ENCODE measurements at places on chromosomes 4 and X. TPM values are rescaled to one million over a fixed set of nuclear protein-coding genes. Genes with fewer than 3 reads are reported as not detected.

DNA sequence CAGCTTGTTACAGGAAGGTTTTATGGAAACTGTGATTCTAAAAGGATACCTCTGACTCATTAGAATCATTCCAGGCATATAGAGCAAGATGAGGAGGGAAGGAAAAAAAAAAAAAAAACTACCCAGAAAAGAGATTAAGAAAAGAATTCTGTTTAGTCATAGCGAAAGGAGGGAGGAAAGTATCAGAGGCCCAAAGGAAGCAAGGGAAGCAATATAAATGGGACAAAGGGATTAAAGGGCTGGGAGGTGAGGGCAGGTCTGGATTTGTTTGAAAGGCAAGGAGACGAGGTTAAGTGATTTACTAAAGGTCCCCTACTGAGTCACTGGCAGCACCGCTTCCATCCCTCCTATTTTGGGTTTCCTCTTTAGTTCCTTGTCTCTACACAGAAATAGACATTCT is 88.6 kb upstream of the IL1RAPL1 start:
- peak; percentile 58 for DNase-seq

DNA sequence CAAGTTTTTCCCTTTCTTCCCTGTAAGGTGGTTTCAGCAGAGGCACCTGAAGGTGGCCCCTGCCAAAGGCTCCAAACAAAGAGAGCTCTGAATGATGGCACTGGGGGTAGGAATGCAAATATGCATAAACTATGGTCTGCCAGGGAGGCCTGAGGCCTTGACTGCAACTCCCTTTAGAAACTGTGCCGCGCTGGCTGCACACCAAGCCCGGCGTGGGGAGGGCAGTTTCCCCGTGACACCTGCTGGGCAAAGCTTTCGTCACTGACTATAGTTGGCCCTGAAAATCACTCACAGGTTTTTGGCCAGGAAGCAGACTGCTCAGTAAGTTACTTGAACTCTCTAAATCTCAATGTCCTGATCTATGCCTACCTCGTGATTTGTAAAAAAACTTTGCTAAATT is 97.8 kb upstream of the ATOH1 start:
- no peak for DNase-seq

DNA sequence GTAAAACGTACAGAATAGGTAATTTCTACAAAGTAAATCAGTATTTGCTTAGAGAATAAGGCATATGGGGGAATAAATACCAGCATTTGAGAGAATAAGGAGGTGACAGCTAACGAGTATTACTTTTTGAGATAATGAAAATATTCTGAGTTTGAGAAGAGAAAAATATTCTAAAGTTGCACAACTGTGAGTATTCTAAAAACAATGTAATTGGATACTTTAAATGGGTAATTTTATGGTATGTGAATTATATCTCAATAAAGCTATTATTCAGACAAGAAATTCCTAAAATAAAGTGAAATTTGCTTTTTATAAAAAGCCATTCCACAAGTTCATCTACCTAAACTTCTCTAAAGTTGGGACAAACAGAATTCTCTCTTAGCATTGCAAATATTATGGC is 62.6 kb downstream of the PDGFC start:
- no peak for DNase-seq

GRCh38 chr4:11831739-11832138 is 403.0 kb upstream of the HS3ST1 start:
- no peak for DNase-seq

DNA sequence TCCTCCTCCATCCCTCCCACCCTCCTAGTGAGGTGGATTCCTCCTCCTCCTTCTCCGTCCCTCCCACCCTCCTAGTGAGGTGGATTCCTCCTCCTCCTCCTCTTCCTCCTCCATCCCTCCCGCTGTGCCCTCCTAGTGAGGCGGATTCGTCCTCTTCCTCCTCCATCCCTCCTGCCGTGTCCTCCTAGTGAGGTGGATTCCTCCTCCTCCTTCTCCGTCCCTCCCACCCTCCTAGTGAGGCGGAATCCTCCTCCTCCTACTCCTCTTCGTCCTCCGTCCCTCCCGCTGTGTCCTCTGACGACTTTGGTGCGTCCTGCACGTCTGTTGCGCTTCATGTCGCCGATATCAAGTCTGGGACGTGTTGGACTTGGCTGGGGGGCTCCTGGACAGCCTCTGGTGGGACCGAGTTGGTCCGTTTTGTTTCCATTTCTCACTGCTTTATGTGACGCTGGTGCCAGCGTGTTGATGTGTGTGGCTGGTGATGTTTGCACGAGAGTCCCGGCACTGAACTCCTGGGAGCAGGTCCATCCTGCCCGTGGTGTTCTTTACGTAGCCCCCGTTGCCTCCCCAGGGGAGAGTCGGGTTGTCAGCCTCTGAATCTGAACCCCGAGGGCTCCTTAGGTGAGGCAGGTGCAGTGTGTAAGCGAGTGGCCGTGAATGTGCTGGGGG is 5.4 kb downstream of the AKAP17A start:
- no peak for DNase-seq

DNA sequence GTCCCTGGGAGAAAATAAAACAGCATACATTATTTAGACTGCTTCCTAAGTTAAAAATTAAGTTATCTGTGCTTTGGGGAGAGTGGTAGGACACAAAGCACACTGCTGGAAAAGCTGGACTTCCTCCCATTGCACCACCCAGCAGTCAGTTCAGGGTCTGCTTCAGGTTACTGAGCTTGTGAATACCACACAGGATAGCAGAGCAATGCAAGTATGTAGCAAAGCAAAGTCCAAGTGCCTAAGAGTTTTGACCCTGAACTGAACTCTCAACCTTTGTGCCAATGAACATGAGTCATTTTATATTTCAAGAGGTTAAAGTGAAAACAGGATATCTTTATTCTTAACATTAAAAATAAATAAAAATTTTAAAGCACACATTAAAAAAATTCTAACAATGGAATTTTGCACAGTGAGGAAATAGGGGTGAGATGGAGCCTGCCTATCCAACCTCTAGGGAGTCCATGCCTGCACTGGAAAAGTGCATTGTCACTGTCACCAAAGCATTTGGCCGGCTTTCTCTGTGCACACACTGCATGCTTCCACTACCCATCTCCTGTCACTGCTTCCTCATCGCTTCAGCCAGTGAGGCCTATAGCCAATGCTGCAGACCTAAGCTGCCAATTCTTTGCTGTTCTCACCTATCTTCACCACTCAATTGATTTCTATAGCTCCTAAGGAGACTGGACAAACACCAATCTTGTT is 50.9 kb downstream of the ABCG2 start:
- DNase-seq, result no peak

GRCh38 chrX:85244450-85245211 is 840 bp downstream of the ZNF711 start:
- DNase-seq, result peak; percentile 2

DNA sequence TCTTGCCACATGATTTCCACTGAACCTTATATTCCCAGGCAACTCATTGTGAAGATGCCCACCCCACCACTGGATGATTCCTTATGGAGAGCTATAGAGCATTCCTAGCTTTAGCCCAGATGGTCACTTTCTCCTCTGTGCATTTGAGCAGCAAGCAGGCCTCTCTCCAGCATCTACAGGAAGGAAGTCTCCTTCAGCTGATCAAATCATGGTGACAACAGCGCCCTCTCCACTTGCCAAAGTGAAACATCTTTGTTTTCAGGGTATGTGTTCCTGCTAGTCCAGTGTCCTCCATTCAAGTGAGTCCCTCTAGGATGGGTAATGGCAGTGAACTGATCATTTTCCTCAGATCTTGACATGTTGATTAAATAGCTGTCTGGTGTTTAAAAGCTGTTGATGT is 10.9 kb upstream of the SYTL5 start:
- no peak for DNase-seq

DNA sequence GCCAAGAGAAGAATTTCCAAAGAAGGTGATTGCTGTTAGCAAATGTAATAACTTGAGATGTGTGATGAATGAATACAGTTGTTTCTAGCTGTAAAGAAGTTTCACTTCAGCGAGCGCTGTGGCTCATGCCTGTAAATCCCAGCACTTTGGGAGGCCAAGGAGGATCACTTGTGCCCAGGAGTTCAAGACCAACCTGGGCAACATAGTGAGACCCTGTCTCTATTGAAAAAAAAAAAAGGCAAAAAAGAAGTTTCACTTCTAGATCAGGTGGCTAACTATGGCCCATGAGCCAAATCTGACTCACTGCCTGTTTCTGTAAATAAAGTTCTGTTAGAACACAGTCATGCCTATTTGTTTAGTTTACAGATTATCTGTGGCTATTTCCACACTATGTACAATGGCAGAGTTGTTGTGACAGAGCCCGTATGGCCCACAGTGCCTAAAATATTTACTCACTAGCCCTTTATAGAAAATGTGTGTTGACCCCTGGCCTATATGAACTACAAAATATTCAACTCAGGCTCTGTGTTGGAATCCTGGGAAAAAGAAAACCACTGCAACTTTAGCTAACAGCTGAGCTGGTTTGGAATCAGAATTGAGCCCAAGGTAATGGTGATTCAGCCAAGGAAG is 54.1 kb upstream of the PRPS1 start:
- DNase-seq, result peak; percentile 73

- DNase-seq, result no peak
These were observed at the start of gene RXFP1 for GRCh38 chr4:158521484-158522088. RXFP1 (plus strand) TSS chr4:158521882; CDS start chr4:158521977, 95 bp downstream.

- no peak for DNase-seq
These were observed 7.7 kb downstream of the FHL1 start for GRCh38 chrX:136154998-136155397.

- peak; percentile 66 for DNase-seq
These were observed 30.3 kb upstream of the GLRB start for GRCh38 chr4:157045507-157046127.

GRCh38 chrX:39222346-39223113 is 421.3 kb downstream of the MID1IP1 start:
- DNase-seq, result peak; percentile 10

- DNase-seq, result no peak
These were observed 55.3 kb downstream of the GPR143 start for GRCh38 chrX:9710332-9710731.

- no peak for DNase-seq
These were observed 61.7 kb downstream of the ADRA2C start for GRCh38 chr4:3827616-3828492.

- no peak for DNase-seq
These were observed 35.4 kb upstream of the SPON2 start for GRCh38 chr4:1207603-1208265.

- DNase-seq, result no peak
These were observed 50.7 kb downstream of the MRPL1 start for GRCh38 chr4:77913348-77913747.

GRCh38 chr4:186676531-186677161 is 47.0 kb downstream of the FAT1 start:
- DNase-seq, result peak; percentile 81

GRCh38 chr4:127450276-127450675 is 182.5 kb upstream of the INTU start:
- no peak for DNase-seq

GRCh38 chr4:145829629-145830395 is 108.8 kb downstream of the ZNF827 start:
- DNase-seq, result no peak

- DNase-seq, result no peak
These were observed 26.0 kb upstream of the SLC25A5 start for GRCh38 chrX:119442286-119442685.

GRCh38 chr4:2795893-2796848 is 3.3 kb downstream of the SH3BP2 start:
- DNase-seq, result peak; percentile 31

DNA sequence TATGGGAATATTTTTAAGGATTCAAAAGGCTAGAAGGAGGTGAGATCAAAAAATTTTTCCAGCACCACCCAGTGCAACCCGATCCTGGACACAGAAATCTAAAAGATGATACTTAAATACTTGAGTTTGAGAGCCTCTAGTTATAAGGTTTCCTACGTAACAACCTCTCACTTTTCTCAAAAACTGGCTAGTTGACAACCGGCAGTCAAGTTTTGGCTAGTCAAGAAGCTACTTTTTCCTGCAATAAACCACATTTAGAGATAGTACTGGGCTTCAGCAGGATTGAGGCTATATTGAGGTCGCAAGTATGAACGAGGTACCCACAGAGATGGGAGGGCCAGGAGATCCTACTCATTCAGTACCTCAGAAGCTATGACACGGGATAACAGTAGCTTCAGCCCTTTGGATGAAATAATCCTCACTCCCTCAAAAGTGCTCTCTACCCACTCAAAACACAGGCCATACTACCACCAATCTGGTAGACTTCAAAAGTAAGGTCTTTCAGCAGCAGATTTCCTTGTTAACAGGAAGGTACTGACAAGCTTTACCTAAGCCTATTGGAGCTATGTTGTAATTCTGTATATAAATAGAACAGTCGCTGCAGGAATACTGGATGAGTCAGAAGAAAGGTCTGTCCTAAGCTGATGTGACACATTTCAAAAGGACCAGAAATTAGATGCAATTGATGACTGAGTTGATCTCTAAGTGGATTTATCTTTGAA is 1.5 kb upstream of the TSPAN5 start:
- DNase-seq, result peak; percentile 48

- DNase-seq, result no peak
These were observed 8.6 kb upstream of the ARHGAP10 start for GRCh38 chr4:147723326-147723725.

DNA sequence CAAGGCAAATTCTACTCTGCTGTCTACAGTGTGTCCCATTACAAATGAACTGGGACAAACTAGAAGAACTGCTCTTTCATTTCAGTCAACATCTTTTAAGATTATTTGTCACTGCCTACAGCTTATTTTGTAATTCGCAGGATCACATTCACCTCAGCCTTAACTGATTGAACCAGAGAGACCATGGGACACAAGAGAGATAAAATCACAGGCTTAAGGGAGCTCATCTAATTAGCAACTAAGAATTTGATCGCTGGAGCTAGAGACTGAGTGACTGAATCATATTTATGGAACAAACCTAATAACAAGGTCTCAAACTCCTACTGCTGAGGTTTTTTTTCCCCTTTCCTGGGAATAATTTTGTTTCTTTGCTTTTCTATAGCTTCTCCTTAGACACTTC is 898.2 kb downstream of the PCDH18 start:
- no peak for DNase-seq

DNA sequence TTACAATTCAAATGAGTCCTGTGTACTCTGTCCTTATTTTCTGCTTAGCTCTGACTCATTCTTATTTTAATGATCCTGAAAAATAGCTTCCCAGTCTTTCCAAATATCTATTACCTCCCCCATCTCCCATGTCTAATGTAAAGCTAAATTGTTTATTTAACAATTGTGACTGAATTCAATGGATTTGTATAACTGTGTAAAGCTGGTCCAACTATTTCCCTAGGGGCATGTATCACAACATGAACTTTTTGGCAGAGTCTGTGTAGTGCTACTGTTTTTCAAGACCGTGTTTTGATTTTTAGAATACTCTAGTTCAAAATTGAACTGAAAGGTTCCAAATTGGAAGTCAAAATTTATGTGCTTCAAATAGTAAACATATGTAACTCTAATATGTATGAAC is 67.8 kb downstream of the SPCS3 start:
- DNase-seq, result no peak

- peak; percentile 9 for DNase-seq
These were observed 47.2 kb downstream of the SLC34A2 start for GRCh38 chr4:25702848-25703247.

CSAG3 gene
- not detected for total RNA-seq

GPR78 gene
- total RNA-seq, result not detected

RNF128 gene
- total RNA-seq, result 25.3 TPM

RNF212 gene
- total RNA-seq, result 0.33 TPM

SPATA18 gene
- 32.0 TPM for total RNA-seq

ZNF275 gene
- 8.8 TPM for total RNA-seq

GJB1 gene
- total RNA-seq, result not detected
